ENCODE measurements at places on chromosomes 7 and 10.

DNA sequence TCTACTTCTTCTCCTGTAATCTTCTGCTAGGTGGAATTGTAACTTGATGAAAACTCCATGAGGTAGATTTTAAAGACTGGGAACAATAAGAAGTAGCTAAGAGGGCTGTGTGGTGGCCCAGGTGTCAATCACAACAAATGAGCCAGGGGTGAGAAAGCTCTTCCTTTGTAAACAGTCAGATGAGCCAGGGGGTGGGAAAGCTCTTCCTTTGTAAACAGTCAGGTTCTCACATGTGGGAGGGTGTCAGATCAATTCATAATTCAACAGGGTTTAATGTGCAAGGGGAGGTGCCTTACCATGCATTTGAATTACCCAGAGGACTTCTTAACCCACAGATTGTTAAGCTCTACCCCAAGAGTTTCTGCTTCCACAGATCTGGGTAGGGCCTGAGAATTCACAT, 312.4 kb upstream of the AUTS2 start:
- DNase-seq, result no peak

DNA sequence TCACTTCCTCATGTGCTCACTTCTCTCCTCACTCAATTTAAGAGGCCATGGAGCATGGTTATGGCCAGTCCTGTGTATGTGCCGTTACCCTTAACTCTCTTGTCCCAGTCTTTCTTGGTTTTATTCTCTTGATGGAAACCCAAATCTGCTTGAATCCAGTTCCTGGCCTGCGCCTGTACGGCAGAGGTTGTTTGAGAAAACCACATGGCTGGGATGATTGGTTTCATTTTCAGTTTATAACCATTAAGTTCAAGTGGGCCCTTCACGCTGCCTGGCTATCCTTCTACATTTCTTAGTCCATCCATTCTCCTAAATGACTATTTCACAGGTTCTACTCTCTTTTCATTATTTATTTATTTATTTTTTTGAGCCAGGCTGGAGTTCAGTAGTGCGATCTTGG, 1.6 kb upstream of the ZNF239 start:
- no peak for DNase-seq

DNA sequence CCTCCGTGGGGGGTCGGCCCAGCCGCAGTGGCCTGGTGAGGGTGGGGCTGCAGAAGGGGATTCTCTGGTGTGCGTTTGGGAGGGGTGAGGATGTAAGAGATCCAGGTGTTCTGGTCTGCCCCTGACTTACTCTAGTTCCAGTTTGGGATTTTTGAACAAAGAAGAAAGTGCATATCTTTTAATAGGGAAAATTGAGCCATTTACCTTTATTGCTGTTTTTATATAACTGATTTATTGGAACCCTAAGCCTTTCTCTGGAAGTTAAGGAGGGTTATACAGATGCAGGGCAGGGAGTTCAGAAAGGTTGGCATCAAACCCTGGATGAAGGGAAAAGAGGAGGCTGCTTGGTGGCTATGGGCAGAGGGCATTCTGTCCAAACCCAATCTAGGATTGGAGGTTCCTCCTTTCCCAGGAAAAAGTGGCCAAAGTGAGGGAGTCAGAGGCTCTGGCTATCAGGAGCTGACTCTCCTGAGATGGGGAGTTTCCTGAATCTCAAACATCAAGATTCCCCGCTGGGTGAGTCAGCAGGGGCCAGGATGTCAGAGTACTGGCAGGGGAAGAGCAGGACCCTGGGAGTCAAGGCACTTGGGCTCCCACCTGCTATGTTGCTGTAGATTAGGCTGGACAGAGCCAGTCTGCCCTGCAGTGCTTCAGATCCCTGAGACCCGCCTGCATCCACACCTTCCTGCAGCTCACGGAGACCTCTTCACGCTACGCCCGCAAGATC, 67.5 kb downstream of the CLIP2 start:
- DNase-seq, result no peak

- peak; percentile 5 for DNase-seq
These were observed 578 bp downstream of the CACUL1 start for GRCh38 chr10:118754229-118754555.

GRCh38 chr10:7100032-7100702, 310.7 kb downstream of the SFMBT2 start:
- DNase-seq, result no peak

DNA sequence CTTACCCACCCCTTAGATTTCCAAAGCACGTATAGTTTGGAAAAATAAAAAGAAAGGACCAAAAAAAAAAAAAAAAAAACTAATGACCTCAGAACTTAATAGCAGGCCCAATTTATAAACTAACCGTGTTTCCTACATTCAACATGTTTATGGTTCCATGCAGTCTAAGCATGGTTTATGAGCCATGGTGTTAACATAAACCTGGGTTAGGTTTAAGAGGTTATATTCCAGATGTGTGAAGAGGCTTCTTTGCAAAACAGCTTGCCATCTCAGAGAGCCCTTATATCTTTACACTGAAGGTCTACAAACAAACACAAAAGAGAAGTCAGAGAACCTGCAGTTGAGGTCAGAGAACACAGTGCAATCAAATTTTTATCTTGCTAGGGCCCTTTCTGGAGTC, 15.8 kb downstream of the TMEM254 start:
- no peak for DNase-seq

DNA sequence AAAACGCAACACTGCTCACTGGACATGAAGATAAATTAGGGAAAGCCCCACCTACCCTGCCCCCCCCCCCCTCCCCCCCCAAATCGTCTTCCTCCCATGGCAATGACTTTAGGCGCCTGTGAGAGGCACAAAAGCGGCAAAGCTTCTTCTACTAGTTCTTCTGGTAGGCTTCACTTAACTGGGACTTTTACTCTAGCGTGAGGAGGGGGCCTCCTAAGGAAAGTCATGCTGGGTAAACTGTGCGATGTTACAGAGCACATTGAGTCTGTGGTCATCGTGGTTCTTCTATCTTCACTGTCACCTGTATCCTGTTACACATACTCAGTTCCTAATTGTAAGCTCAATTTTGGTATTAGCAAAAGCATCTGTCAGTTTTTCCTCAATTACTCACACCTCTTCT, 25.1 kb downstream of the HSPB1 start:
- DNase-seq, result no peak

DNA sequence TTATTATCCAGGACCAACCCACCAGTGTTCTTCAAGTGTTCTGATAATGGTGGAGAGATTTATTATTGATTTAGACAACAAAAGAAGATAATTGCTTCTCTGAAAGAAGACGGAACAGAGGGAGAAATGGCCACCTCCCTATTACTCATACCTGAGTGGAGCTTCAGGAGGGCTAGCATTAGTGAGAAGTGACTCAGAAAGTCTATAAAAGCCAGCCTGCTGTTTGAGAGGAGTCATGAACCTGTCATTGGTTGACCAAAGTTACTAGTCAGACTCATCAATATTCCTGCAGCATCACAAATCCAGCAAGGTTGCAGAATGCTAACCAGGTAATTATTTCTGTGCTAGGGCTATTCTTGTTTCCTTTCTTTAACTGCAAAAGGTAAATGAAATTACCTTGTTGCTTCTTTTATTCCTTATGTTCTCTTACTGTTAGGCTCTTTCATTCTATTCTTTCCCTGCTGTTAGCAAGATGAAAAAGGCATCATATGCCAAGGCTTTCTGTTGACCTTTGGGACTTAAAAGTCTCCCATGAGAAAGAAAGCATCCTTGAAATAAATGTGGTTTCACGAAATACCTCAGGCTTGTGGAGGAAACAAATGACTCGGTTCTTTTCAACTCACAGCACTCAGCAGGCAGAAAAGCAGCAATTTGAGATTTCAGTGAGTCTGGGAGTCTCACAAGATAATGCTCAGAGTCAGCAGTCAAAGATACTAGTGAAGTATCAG, 256.4 kb upstream of the PHYHIPL start:
- no peak for DNase-seq

GRCh38 chr7:116159711-116160110, 50.6 kb upstream of the TES start:
- DNase-seq, result no peak

DNA sequence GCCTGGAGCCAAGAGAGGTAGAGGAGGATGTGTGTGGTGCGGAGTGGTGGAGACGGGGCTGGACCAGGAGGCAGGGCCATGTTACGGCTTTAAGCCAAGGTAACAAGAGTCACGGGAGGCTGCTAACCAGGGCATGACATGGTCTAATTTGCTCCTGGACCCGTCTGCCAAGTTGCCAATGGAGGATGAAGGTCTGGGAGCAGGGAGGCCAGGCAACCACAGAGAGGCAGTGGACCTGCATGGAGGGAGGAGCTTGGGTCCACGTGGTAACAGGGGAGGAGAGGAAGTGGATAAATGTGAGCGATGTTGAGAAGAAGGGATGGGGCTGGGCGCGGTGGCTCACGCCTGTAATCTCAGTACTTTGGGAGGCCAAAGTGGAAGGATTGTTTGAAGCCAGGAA, 31.0 kb downstream of the SRRM3 start:
- DNase-seq, result no peak

DNA sequence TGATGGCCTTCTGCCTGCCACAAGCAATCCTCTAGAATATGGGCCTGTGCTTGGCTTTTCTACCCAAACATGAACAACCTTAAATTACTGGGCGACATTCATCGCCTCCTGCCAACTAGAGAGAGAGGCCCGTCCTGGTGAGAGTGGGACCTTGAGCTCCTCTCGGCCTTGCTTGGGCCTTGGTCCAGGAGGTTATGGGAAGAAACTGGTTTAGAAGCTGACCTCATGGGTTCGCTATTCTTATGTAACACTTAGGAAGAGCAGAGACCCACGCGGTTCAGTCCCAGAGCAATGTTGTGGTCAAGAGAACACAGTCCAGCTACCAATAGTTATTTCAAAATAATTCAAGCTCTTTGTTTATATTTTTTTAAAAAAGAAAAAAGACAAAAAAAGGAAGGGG, 176.3 kb upstream of the ZNF32 start:
- DNase-seq, result no peak

DNA sequence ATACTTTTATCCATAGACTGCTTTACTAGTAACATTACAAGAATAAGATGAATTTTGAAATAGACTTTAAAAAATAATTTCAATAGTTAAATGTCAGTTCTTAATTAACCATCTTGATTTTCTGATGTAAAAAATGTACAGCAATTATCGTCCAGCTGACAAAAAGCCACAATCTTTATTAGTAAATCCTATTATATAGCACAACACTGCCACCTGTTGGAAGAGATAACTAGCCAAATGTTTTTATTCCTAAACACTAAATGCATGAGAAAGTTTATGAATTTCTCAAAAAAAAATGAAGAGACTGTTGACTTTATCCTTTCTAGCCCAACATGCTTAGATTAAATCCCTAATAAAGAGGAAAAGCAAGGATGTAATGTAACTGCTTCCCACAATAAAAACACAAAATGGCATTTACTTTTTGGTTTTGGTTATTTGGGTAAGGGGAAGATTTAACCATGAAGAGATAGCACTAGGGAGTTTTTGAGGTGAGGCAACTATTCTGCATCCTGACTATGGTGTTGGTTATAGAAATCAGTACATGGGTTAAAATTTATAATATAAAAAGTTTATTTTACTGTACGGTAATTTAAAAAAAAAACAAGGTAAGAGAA, 8.0 kb downstream of the COA1 start:
- DNase-seq, result no peak

DNA sequence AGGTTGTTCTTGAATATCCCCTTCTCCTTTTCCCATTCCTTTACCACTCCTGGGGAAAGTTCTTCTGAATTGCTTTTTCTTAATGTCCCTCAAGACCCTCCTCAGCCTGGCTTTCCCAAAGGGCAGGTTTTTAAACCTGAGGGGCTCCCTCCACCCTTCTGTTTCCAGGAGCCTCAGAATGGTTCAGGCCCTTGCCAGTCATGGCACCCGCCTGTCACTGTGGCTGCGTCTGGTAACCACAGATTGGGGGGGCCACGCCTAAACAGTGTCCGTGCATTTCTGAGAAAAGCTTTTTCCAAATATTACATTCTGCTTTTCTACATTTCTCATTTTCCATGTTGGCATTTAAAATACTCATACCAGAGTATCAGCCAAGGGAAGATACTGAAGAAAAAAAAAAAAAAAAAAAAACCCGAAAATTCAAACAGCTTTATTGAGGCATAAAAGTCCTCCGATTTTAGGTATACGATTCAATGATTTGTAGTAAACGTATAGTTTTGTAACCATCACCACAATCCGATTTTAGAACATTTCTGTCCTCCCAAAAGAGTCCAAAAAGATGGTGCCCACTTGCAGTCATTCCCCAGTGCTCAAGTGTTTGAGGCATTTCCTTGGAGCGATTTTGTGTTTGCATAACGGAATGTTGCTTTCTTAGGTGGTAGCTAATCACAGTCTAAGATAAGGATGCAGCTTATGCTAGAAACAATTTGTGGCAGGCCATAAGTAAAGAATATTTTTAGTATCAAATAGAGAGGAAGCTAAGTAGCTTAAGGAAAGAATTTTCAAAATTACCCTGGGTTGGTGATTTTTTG, 22.1 kb downstream of the HKDC1 start:
- DNase-seq, result no peak

- no peak for DNase-seq
These were observed 58.8 kb downstream of the SORBS1 start for GRCh38 chr10:95502377-95502776.

DNA sequence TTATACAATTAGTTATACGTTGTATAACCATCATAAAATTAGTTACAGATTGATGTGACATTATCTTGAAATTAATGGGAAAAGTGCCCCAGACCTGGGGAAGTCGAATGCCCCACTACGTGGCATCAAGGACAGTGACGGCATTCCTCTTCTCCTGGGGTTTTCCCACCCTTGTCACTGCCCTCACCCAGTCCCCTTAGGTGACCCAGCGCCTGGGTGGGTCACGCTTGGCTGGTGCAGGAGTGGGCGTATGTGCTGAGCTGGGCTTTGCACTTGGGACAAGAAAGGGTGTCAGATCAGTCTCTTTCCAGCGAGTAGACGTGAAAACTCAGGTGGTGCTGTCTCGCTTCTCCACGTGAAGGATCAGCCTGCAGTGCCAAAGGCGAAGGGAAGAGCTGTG, 7.6 kb downstream of the FOXK1 start:
- DNase-seq, result no peak

GRCh38 chr10:123502983-123503382, 163.2 kb upstream of the GPR26 start:
- no peak for DNase-seq

DNA sequence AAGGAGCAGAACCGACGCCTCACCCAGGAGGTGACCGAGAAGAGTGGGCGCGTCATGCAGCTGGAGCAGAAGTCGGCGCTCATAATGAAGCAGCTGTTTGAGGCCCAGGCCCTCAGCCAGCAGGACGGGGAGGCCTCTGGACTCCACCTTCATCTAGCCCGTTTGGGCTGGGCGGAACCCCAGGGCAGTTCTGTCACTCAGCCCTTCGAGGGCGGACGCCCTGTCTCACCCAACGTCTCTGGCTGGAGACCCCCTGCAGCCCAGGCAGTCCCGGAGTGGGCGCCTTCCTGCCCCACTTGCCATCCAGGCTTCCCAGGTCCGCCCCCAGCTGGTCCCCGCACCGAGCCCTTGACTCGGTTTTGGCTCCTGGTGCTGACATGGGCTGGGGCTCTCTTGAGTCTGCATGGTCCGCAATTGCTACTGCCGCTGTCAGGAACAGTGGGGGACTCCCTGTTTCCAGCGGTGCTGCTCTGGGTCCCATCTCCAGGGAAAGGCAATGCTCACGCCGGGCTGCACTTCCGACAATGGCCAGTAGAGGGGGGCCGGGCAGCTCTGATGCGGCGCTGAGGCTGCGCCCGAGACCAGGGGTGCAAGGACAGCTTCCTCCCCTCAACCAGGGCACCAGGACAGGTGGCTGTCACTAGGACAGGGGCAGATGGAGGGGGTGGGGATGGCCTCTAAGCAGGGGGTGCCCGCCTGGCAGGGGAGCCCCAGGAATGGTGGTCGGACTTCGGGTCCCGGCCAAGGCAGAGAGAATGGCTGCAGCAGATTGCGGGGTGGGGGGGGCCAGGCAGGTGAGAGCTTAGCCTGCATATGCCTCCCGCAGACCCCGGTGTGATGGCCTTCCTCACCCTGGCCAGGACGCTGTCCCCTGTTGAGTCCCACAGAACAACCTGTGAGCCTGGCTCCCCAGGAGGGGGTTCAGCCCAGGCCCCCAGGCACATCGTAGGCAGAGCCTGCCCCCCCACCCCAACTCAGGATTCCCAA, 71.2 kb upstream of the KCTD7 start:
- DNase-seq, result peak; percentile 65

Measured in GM18507 (cell line).